ENCODE measurements at places on chromosomes 16 and 17. TPM values are rescaled to one million over a fixed set of nuclear protein-coding genes. Genes with fewer than 3 reads are reported as not detected.

The C16orf54 gene
- 0.21 TPM for total RNA-seq

The NBR1 gene
- total RNA-seq, result 45.6 TPM

The SYT17 gene
- 2.4 TPM for total RNA-seq

The C1QL1 gene
- not detected for total RNA-seq

The CAPNS2 gene
- total RNA-seq, result not detected

The ITGB3 gene
- total RNA-seq, result 71.3 TPM

The TPPP3 gene
- 2.8 TPM for total RNA-seq

The TMEM208 gene
- total RNA-seq, result 8.3 TPM

The C1QTNF8 gene
- not detected for total RNA-seq

The ZG16 gene
- 0.21 TPM for total RNA-seq

All from ascending aorta (tissue), 2 donors.